ENCODE measurements at places on chromosomes 11 and 22.

GRCh38 chr22:28989484-28989883 is 72.1 kb downstream of the C22orf31 start:
- DNase-seq: no peak

DNA sequence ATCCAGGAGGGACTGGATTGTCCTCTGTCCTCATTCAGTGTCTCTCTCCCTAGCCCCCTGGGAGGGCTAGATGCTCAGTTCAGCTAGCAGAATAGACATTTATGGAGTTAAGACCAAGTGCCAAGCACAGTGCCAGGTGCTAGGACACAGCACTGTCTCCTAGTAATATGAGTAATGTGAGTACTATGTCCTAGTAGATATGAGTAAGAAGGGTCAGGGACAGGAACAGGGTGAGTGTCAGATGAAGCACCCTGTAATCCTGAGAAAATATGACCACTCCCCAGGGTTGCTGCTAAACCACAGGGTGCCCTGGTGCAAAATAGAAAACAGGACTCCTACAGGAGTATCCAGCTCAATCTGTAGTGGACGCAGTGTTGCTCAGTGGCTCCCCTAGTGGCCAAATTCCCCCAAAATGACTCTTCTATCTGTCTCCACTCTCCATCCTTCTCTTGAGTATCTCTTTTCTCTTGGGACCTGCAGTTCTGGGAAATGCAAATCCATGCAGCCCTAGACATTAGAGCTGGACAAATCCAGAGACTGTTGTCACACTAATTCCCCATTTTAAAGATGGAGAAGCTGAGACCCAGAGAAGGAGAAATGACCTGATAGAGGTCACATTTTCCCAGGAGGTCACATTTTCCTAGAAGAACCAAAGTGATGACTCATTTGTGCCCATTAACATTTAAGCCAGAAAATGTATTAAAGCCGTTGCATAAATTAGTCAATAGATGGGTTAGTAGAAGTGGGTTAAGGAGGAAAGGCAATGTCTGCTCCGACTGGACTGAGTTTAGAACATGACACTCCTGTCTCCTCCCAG is 214.3 kb downstream of the NXPE2 start:
- no peak for DNase-seq

DNA sequence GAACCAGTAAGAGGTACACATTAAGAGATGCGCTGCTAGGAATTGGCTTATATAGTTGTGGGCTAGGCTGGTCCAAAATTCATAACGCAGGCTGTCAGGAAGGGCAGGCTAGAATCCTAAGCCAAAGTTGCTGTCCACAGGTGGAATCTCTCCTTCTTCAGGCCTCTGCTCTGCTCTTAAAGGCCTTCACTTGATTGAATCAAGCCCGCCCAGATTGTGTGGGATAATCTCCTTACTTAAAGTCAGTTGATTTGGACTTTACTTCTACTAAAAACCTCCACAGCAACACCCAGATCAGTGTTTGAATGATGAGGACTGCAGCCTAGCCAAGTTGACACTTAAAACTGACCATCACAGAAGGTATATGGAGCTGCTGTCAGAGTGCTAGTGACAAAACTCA is 68.8 kb downstream of the LRRC32 start:
- no peak for DNase-seq

GRCh38 chr11:122743949-122744348 is 88.4 kb downstream of the UBASH3B start:
- DNase-seq: no peak

DNA sequence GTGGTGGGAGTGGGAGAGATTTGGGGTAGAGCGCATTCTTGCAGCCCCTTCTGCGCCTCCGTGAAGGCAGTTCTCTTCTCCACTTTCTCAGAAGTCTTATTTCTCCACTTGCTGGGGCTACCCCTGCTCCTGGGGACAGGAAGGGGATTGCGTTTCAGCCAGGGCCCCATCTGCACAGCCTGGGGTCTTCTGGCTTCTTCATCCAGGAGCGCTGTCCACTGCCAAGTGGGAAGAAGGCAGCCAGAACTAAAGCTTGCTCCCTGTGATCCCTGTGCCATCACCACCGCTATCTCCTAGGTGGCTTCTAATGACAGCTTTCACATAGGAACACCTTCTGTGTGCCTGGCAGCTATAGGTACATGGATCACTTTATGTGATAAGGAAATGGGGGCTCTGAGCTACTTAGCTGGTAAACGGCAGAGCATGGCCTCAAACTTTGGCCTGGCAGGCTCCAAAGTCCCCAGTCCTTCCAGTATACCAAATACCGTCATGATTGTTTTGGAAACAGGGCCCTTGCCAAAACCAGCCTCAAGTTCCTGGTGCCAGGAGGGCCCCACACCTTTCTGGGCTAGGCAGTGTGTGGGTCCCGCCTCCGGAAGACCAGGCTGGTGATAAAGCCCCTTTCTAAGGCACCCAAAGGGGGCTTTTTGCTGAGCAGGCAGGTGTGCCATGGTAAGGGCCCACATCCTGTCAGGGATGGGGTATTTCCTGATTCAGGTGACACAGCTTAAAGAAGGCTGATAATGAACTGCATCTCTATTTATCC is 60.4 kb upstream of the PAX6 start:
- no peak for DNase-seq

DNA sequence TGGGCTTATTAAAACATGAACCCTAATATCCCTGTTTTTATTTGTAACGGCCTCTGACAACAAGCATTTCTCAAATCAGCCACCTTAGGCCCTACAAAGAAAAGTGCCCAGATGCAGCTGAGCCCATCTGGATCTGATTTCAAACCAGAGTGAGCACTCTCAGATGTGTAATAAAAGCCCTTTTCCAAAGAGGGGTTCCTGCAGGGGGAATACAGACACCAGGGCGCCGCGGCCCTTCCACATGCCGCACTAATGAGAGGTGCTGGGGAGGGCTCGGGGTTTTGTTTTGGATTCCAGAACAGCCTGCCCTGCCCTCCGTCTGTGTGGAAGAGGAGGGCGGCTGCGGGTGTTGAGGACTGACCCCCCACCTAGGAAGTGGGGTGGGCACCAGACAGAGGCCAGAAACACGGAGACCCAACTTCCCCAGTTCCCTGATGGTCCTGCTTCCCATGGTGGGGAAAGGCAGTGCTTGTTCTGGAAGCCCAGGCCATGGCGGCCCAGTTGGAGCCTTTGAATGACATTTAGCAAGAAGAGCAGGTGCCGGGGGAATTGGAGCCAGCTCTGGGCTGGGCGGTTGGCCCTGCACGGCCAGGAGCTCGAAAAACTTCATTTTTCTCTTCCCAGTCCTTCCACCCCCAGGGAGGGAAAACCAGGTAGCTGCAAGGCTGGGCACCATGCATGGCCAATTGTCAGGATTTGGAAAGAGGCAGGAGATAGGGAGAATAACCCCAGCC is 63.7 kb downstream of the MACROD1 start:
- DNase-seq: no peak

DNA sequence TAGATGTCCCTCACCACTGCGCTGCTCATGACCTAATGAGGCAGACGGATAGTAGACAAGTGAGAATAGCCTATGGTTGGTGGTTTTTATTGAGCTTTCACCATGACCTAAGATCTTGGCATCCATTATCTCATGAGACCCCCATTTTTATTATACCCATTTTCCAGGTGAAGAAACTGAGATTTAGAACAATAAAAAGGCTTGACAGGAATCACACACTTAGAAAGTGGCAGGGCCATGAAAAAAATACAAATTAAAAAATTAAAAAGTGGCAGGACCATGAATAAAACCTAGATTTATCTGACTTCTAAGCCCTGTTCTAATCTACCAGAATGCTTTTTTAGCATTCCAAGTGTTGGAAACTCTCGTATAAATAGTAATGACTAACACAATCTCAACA is 1.1 kb downstream of the LRRC55 start:
- no peak for DNase-seq

DNA sequence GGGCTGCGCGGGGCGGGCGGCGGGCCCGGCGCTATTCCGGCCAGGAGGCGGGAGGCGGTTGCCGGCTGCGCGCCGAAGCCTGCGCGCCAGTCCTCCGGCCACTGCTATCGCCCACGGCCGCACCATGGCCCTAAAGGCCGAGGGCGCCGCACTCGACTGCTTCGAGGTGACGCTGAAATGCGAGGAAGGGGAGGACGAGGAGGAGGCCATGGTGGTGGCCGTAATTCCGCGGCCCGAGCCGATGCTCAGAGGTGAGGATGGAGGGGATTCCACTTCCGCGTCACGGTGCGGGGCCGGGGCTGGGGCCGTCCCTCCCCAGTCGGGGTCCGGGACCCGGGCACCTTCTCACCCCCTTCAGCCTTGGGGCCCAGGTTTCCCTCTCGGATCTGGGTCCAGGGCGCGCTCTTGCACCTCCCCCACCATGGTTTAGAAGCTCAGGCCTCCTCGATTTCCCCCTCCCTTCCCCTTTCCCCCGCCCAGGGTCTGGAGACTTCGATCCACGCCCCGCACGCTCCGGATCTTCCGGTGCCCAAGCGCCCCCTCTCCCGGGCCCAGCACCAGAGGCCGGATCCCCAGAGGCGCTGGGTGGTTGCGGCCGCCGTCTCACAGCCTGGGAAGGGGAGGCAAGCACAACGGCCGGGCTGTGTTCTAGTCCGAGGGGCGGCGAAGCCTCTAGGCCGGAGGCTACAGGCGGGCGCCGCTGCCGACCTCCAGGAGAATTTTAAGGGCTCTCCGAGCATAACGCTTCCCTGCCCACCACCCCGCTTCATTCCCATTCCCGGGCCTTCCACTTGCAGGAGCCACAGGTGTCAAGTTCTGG is 517 bp downstream of the SPINDOC start:
- peak; percentile 14 for DNase-seq

DNA sequence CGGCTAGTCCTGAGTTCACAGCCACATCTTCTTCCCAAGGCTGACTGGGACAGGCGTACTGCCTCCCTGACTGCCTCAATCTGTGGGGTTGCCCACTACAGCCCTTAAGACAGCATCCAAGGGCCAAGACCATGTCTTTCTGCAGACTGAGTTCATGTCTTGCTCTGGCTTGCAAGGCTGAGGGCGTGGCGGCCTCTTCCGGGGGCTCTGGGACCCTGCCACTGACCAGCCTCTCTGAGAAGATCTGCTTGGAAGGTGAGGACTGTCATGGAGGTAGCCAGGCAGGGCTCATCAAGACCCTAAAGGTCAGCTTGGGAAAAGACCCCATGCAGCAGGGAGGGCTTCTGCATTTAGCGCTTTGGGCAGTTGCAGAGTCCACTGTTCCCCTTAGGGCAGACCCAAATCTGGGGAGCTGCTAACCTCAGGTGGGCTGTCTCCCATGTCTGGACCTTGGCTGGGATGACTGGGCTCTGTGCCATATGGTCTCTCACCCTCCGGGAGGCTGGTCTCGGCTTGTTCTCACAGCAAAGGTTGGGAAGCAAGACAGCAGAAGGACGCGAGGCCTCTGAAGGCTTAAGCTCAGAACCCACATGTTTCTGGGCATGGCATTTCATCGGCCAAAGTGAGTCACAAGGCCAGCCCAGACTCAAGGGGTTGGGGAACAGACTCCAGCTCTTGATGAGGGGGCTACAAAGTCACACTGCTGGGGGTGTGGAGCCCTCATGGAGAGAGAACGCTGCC is 109.1 kb upstream of the LMO1 start:
- DNase-seq: no peak

DNA sequence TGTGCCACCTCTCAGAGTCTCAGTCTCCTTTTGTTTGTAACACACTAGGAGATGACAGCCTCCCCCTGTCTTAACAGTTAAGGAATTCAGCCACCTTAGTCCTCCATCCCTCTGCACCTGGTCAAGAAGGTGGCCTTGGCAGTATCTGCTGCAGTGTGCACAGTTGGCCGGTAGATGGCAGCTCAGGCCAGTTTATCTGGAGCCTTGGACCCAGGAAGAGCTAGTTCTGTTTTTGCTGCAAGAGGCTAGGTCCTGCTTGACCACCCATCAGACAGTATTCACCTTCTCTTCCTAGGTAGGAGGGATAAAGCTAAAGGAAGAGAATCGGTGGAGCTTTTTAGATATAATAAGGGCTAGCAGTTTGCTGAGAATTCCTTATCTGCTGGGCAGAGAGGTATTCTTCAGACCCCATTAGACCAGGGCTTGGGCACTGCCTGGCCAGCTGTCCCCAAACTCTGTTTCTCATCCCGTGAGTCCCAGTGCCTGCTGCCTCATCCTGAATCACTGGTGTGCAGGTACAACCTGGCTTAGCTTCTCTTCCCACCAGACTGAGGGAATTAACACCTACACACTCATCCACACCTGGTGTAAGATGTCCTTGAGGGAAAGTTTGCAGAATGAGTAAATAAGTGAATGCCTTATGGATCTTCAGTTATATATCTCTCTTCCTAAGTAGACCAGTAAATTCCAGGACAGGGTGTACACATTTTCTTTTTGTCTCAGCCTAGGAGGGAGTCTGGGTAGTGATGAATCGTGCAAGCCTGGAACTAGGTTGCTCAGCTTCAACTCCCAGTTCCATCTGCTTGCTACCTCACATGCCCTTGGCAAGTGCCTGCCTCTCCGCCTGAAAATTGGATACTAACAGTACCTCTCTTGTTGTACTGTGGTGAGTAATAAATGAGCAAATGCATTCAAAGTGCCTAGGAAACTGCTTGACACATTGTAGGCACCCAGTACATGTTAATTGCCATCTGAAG is 70.8 kb upstream of the NARS2 start:
- DNase-seq: peak; percentile 42

DNA sequence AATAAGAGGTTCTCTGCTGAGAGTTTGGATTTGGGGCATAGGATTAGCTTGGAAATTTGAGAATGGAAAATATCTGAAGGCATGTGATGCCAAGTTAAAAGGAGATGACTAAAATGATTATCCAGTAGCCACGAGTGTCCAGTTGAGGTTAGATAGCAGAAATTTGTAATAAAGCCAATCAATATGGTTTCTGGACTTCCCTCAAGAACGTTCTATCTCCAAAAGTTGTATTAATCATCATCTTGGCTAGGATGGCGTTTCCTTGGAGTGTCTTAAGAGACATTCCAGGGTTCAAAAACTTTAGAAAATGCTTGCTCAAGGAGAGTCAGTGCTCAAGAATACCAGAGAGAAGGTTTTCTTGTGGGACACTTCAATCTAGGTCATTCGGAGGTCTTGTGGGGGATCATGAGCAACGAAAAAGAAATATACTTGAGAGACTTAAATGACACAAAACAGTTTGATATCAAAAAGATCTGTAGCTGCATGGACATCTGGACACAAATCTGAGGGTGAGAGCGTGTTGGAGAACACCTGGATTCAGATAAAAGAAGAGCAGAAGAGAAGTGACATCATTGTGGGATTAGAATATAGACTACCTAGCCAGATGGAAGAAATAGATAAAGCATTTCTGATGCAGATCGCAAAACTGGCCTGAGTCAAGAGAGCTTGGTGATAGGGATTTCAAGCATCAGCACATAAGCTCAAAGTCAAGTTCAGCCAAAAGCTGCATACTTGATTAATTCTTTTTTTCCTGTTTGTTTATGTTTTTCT is 97.7 kb downstream of the ARFGAP2 start:
- DNase-seq: no peak

DNA sequence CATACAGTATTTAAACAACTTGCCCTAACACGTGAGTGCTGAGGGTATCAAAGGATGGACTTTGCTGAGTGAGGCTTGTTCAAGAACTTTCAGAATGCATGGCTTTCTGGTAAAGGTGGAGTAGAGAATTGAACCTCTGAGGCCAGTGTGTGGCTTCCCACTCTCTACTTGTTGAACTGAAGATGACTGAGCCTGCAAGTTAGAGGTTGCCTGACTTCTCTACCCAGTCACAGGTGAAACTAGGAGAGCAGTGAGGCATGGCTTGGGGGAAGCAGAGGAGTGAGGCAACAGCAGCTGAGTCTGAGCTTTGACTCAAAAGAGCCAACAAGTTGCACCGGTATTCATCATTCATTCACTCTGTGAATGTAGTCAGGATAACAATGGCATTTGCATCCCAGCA is 256.4 kb upstream of the SESN3 start:
- no peak for DNase-seq

- no peak for DNase-seq
Measured at GRCh38 chr22:37491559-37492427, 5.6 kb upstream of the MFNG start.

- DNase-seq: peak; percentile 96
Measured at GRCh38 chr11:106021967-106022794, at the start of gene MSANTD4. MSANTD4 (minus strand) TSS chr11:106022240; CDS start chr11:106010917, 11,323 bp downstream.
